ENCODE measurements at places on chromosomes 6 and 20. TPM values are rescaled to one million over a fixed set of nuclear protein-coding genes. Genes with fewer than 3 reads are reported as not detected.

The RBPJL gene
- not detected for total RNA-seq

The RAET1L gene
- 0.58 TPM for total RNA-seq

The TPX2 gene
- total RNA-seq, result 111 TPM

The KCNK15 gene
- 0.57 TPM for total RNA-seq

The PPP1R14C gene
- total RNA-seq, result 1.4 TPM

The CHD6 gene
- 8.1 TPM for total RNA-seq

The HTR1E gene
- total RNA-seq, result not detected

The TRIM10 gene
- not detected for total RNA-seq

The C20orf173 gene
- not detected for total RNA-seq

The UNC5CL gene
- 0.33 TPM for total RNA-seq

The SERAC1 gene
- 3.2 TPM for total RNA-seq

The LY6G6D gene
- total RNA-seq, result not detected

The SLC17A2 gene
- total RNA-seq, result not detected

The TCP11 gene
- total RNA-seq, result not detected

The POU3F2 gene
- not detected for total RNA-seq

The BMP2 gene
- 0.58 TPM for total RNA-seq

The TBXT gene
- total RNA-seq, result not detected

The PNLDC1 gene
- 0.17 TPM for total RNA-seq

The DUSP22 gene
- 12.3 TPM for total RNA-seq

The MYH7B gene
- not detected for total RNA-seq

The SHLD1 gene
- 6.7 TPM for total RNA-seq

The PPP1R16B gene
- 0.12 TPM for total RNA-seq

The BLCAP gene
- 50.1 TPM for total RNA-seq

The BPIFB4 gene
- total RNA-seq, result not detected

The BPIFA1 gene
- not detected for total RNA-seq

The ARMC2 gene
- total RNA-seq, result 3.0 TPM
